Activated T-cell treated with anti-CD3 and anti-CD28 coated beads for 24 hours (primary cell): ENCODE measurements at places on chromosomes 6 and 20.

DNA sequence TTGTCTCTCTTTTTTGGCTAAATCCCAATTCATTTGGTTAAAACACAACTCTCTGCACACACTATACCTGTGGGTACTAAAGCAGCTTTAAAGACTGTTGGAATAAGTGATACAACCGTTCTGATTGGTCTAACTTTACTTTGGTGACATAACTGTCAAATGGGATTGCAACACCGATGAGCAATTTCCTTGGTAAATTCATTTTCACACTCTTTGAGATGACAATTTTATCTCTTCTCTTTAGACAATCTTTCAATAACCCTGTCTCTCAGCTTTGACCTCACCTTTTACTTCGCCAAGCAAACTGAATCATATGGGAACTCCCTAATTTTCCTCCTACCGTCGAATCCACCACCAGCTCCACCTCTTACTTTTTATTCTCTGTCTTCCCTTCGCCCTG lies 60.8 kb downstream of the ECT2L start:
- no peak for DNase-seq

DNA sequence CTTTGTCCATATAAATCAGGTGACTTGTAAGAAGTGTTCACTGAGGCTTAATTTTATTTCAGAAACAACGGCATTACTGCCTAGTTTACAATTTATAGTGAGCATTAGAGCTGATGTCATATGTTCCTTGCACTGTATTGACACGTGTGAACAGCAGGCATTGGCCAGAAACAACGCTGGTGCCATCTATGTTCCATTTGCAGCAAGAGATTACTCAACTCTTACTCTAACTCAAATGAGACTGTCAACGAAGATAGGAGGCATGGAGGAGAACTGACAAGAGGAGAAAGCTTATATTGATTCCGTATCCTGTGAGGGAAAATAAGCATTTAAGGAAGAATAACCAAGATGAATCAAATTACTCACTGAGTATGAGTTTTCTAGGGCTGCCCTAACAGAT lies 48.4 kb downstream of the MTFR2 start:
- DNase-seq, result no peak

DNA sequence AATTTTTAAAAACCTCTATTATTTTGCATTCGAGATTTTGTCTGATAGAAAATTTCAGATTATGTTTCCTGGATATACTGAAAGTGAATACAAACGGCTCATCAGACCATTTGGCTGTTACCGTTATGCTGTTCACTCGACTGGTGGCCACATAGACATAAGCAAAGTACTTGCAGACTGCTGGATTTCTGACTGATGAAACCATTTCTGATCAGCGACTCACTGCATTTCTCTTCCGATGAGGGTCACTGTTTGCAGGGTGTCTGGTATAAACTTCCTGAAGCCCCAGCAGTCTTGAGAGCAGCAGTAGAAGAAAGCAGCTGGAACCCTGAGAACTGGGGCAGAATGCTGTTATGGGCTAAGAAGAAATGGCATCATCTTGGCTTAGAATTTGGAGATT lies 17.7 kb downstream of the SNX9 start:
- no peak for DNase-seq

GRCh38 chr20:47220161-47220582 lies 136.3 kb downstream of the ZMYND8 start:
- peak; percentile 46 for DNase-seq

DNA sequence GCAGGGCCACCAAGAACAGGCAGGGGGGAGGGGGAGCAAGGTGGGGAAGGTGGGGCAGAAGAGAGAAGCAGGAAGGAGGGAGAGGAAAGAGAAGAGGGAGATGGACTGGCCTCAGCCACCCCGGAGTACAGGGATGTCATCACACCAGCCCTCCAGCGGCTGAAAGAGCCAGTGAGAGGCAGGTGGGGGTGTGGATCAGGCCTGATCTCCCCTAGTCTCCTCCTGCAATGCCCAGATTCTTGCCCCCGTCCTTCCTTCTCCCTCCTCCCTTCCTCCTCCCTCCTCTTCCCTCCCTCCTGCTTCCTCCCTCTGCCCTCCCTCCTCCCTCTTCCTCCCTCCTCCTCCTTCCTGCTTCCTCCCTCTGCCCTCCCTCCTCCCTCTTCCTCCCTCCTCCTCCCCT lies 61.5 kb downstream of the YTHDF1 start:
- no peak for DNase-seq

DNA sequence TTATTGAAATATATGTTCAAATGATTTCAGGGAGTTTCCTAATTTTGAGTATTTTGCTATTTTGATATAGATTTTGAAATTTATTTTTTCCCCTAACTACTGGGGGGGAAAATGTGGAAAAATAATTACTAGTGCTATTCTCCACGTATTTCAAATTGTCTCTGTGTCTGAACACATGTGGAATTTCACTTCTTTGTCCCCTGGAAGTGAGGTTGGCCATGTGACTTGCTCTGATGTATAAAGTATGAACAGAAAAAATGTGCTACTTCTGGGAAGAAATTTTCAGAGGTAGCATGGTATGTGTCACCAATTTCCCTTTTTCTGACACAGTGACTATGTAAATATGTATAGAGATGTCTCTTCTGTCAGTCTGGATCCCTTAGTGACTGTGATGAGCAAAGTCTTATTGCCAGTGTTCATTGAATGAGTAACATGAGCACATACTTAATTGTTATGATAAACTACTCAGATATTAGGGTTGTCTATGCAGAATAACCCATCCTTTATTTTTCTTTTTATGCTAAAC lies 215.4 kb upstream of the CCN2 start:
- no peak for DNase-seq

DNA sequence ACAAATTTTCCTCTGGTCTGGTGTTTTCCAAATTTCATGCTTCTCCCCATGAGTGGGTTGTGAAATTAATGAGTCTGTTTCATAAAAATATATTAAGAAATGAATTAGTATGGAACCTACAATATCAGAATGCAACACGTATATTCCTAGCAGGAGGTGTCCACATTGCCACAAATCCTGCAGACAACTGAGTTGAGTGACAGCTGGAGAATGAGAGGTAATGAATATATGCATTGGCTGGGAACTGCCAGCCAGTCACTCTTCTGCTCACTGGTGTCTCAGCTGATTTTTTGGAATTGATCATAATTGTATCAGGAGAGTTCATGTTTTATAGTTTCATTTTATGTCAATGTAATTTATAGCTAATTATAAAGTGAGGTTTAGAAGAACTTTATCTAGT lies 6.3 kb upstream of the ARFGEF3 start:
- no peak for DNase-seq

- DNase-seq, result no peak
These were observed 40.9 kb downstream of the LY86 start for GRCh38 chr6:6629402-6629801.

DNA sequence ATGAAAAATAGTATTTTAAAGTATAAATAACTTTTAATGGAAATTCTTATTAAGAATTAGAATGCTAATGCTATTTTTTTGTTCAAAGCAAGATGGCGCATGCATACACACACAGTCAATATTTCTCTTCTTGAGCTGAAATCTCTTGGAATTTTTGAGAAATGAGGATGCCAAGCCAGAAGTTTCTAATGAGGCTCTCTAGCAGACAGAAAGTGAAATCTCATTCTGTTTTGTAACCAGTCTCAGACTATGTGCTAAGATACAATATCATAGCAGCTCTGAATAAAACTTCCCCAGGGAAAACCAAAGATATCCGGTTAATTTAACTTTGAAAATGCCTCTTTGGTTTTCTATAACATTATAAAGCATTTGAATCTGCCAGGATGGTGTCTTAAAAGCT lies 97.2 kb upstream of the HDAC2 start:
- DNase-seq, result no peak

DNA sequence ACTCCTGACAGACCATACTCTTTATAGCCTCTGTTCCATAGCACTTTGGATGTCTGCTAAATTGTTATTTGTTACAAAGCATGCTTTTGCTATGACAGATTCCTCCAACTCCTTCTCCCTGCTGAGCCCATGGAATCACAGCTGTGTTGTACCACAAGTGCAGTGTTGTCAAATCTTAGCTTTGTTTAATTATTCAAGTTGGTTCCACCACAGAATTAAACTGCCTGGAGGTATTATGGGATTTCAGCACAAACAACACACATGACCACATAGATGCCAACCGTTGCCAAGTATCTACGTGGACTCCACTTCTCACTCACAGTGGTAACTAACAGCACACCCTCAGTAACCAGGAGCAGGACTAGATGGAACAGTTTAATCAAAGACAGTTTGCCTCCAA lies 32.7 kb upstream of the MARCKS start:
- DNase-seq, result no peak

DNA sequence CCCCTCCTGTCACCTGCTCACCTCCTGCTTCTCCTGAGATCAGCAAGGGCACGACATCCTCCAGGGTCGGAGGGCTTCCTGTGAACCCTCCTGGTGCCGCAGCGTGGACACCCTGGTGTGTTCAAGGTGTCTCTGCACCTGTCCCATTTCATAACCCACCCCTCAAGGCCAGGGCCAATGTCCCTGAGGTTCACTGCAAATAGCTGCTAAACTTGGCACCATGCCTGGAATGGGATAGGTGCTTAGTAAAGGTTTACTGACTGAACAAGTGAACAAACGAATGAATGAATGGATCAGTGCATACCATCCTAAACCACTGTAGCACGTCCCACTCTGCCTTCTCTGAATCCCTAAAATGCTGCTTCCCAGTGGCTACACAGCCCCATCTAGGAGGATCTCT lies 35.0 kb downstream of the SIRPA start:
- DNase-seq, result no peak

GRCh38 chr6:73369563-73369962 lies at the start of gene OOEP:
TSS of gene OOEP (minus strand) at chr6:73369897. CDS start at chr6:73369792, 105 bp downstream.
- no peak for DNase-seq

- no peak for DNase-seq
These were observed 34.8 kb upstream of the FILIP1 start for GRCh38 chr6:75528423-75528822.

DNA sequence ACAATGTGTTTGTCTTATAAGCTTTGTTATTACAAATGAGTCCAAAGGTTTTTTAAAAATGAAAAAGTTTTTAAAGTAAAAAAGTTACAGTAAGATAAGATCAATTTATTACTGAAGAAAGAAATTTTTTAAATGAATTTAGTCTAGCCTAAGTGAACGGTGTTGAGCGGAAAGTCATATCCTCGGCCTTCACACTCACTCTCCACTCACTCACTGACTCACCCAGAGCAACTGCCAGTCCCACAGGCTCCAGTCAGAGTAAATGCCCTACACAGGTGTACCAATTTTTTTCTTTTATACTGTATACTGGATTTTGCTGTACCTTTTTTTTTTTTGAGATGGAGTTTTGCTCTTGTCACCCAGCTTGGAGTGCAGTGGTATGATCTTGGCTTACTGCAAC lies 42.7 kb upstream of the AGPAT4 start:
- DNase-seq, result no peak

DNA sequence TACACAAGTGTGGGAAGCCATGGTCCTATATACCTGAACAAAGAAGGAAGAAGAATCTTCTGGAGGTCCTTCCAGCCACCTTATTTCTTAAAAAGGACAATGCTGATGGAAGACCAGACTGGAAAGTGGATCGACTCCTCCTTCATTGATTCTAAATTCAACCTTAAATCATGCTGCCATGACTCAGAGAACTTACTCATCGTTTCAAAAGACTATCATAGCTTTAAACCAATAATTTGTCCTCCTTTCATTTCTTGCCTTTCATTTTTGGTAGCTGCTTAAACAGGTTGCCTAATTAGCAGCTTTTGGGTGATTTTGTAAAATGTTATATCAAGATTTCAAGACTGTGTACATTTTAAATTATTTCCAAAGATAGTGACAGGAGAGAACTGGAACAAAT lies 60.8 kb downstream of the RTN4IP1 start:
- no peak for DNase-seq

DNA sequence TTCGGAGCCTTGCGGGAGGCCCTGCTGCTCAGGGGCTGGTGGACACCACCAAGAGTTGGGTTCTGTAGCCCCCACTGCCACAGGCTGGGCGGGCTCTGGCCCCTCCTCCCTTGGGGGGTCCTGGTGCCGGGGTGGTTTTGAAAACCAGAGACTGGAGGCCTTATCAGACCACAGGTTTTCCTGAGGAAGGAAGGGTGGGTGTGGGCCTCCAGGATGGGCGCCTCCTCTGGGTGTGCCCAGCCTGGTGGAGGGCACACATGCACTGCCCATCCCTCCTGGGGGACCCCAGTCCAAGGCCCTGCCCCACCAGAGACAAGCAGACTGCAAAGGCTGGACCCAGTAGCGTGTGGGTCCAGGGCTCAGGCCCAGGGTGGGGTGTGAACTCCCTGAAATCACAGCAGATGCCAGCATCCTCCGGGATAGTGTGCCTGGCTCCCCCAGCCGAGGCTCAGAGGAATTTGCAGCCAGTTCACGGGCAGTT lies 13.5 kb upstream of the ZBTB46 start:
- DNase-seq, result no peak

DNA sequence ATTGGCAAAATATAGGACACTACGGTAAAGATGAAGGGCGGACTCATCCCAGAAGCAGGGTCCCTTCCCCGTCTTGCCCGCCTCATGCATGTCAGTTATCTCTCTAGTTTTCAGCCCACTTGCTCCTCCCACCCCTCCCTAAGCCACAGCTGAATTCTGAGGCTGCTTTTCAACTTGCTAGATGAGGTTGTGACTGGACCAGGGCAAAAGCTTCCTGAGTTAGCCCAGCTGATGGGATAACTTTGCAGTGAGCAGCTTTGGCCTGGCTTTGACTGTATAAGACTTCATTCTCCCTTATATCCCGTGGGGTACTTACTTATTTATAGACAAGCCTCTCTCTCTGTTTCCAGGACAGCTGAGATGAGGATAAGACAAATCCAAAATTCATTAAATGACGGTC lies 23.2 kb downstream of the GHRH start:
- DNase-seq, result no peak

DNA sequence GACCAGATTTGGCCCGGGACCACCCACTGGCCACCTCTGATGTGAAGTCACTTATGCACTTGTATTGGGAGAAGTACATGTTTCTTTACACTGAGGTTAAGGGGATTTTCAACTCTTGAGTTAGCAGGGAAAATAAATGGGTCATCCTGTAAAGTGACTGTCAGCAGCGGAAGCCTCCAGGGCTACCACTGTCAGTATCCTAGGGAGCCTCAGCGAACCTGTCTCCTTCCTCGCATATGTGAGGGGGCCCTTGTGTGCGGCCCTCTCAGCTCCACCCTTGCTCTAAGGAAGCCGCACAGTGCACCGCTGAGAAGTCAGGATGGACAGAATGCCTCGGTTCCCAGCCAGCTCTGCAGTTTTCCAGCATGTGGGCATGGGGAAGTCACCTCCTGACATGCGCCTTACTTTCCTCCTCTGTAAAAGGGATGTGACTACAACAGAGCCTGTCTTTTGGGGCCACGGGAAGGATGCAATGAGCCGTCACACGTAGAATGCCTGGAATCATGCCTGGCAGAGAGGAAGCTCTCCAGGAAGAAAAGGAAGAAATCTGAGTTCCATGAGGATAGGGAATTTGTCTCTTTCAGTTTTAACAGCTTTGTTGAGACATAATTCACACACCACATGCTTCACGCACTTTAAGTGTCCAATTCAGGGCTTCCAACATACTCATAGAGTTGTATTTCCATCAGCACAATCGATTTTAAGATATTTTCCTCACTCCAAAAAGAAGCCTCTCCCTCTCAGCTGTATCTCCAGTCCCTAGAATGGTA lies 115.4 kb downstream of the SYCP2 start:
- DNase-seq, result no peak

- DNase-seq, result no peak
These were observed 126.7 kb downstream of the DST start for GRCh38 chr6:56516003-56516402.

- no peak for DNase-seq
These were observed 149.5 kb upstream of the SASH1 start for GRCh38 chr6:148193063-148193680.

GRCh38 chr6:158231551-158232315 lies 63.6 kb downstream of the GTF2H5 start:
- DNase-seq, result peak; percentile 62

GRCh38 chr6:15751721-15752350 lies 89.0 kb upstream of the DTNBP1 start:
- DNase-seq, result no peak
